Neural crest cell (in vitro differentiated cells): ENCODE measurements at places on chromosomes 3 and 15. TPM values are rescaled to one million over a fixed set of nuclear protein-coding genes. Genes with fewer than 3 reads are reported as not detected.
A peak's percentile ranks its signal among the peaks of the same experiment; 100 is the strongest.

Gene ESYT3
- 0.44 and 1.1 TPM in 2 replicates for total RNA-seq

Gene GOLGA6B
- total RNA-seq = not detected in 2 replicates

Gene TFDP2
- total RNA-seq = 64.5 and 75.4 TPM in 2 replicates

Gene MYLK
- total RNA-seq = 19.9 and 20.1 TPM in 2 replicates

Gene MAPKAPK3
- 37.0 and 38.8 TPM in 2 replicates for total RNA-seq

Gene P2RY14
- not detected in 2 replicates for total RNA-seq

Gene ACSBG1
- total RNA-seq = 4.9 and 5.5 TPM in 2 replicates

Gene CNOT10
- 51.7 and 53.6 TPM in 2 replicates for total RNA-seq

- no peak for DNase-seq
Measured at GRCh38 chr3:158101335-158102241, 4.6 kb downstream of the SHOX2 start.

GRCh38 chr15:44394062-44394461 lies 33.4 kb upstream of the CTDSPL2 start:
- DNase-seq = no peak

DNA sequence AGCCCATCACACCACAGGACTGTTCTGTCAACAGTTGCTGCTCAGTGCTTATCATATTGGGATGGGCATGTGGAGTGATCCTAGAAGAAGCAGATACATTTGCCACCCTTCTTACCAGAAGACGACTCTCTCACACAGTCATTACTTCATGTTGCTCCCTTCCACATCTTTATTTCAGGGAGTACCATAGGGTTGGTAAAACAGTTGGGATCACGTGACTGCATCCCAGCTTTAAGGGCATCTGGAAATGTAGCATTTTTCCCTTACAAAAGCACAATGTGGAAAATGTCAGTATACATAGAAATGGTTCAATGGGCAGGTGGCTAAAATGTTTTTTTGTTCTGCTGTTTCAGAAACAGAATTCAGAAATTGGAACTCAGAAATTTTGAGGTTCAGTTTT lies 791.0 kb downstream of the OTOL1 start:
- no peak for DNase-seq

GRCh38 chr15:60631620-60632019 lies 152.7 kb upstream of the ICE2 start:
- no peak for DNase-seq

DNA sequence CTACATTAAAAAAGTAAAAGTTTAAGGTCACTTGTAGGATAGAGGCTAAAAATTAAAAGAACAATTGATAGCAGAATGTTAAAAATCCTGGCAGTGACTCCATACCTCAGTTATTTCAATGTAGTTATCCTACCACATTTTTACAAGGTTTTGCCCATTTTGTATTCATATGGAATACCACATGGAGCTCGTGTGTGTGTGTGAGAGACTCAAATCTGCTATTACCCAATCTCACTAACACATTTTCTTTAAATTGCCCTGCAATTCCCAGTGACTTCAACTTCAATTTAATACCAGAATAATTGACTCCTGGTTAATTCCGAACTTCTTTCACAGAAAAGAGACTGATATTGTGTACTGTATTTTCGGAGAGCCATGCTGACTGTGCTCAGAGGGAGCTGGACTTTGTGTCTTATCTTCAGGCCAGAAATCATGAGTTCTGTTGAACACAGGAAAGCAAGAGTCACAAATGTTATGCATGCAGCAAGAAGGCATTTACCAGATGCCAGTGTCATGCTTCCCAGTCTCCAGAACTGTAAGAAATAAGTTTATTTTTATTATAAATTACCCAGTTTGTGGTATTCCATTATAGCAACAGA lies 529.0 kb upstream of the NECTIN3 start:
- DNase-seq = no peak

GRCh38 chr15:72737061-72737460 lies 46.5 kb downstream of the ADPGK start:
- DNase-seq = no peak

DNA sequence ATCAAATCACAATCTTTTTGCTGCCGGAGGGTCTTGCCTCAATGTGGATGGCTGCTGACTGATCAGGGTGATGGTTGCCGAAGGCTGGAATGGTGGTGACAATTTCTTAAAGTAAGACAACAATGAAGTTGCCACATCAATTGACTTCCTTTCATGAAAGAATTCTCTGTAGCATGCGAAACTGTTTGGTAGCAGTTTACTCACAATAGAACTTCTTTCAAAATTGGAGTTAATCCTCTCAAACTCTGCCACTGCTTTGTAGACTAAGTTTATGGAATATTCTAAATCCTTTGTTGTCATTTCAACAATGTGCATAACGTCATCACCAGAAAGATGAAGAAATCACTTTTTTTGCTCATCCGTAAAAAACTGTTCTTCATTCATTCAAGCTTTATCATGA lies 65.8 kb downstream of the B3GNT5 start:
- DNase-seq = no peak

GRCh38 chr3:171193693-171194092 lies 167.2 kb upstream of the SLC2A2 start:
- DNase-seq = no peak

DNA sequence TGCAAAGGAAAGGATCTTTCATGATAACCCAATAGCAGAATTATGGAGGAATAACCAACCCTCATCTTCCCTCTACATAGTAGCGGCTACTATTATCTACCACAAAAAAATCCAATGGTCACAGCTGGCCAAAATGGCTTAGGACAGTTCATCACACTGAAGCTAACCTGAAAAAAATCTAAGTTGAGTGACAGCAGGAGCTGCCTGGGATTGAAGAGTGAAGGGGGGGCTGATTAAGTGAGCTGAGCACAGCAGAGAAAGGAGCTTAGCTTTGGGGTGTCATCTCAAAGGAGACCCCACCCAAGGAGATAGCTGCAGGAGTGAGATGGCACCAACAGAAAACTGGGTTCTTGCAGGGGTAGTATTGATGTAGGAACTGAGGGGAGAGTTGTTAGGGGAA lies 33.6 kb downstream of the CCNL1 start:
- no peak for DNase-seq

- DNase-seq = no peak
Measured at GRCh38 chr15:92681141-92681631, 25.6 kb upstream of the FAM174B start.

DNA sequence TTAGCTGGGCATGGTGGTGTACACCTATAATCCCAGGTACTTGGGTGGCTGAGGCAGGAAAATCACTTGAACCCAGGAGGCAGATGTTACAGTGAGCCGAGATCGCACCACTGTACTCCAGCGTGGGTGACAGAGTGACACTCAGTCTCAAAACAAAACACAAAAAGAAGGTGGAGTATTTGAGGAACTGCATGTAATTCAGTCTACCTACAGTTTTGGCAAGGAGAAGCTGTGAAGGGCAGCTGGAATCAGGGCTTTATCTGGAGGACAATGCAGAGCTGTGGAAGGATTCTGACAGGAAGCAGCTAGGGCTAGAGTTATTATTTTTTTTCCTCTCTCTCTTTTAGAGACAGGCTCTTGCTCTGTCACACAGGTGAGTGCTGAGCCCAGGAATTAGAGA lies 6.8 kb downstream of the H1-8 start:
- DNase-seq = no peak

GRCh38 chr3:142447301-142447851 lies 461 bp downstream of the XRN1 start:
- peak; percentile 17 for DNase-seq

GRCh38 chr3:120637851-120638559 lies 41.9 kb downstream of the NDUFB4 start:
- DNase-seq = no peak

DNA sequence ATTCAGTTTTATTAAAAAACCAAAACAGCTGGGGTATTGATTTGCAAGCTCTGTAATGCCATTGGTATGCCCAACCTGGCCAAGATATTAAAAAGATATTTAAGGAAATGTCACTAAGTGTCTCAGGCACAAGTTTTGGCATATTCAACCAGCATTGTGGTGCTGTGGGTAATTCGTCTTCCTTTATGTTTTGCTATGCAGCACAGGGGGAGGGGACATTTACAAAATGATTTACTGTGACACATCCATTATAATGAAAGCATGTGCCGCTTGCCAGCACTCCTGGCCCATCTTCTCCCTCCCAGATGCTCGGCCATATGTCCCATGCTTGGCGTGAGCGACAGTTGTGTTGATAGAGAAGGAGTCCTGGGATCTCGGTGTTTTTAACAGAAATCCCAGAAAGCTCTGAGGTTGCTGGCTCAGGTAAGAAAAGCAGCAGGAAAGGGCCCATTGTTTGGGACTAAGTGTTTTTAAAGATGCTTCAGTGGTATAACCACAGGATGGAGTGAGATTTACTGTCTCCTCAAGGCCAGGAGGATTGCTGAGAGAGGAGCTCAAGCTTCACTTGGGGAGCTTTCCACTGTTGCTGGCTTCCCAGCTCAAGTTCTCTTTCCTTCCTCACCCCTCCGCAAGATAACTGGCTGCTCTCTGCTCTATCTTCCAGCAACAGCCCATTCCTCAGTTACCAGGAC lies 158.2 kb upstream of the TSC22D2 start:
- no peak for DNase-seq

- no peak for DNase-seq
Measured at GRCh38 chr3:123110282-123110975, 43.6 kb downstream of the PDIA5 start.

DNA sequence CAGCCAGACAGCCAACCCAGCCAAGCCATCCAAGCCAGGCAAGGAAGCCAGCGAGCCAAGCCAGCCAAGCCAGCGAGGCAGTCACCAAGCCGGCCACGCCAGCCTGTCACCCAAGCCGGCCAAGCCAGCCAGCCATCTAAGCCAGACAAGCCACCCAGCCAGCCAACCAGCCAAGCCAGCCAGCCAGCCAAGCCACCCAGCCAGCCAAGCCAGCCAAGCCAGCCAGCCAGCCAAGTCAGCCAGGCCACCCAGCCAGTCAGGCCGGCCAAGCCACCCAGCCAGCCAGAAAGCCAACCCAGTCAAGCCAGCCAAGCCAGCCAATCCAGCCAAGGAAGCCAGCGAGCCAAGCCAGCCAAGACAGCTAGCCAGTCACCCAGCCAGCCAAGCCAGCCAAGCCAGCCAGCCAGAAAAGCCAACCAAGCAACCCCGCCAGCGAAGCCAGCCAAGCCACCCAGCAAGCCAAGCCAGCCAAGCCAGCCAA lies 201.2 kb downstream of the GOLGA6L6 start:
- peak; percentile 40 for DNase-seq

GRCh38 chr15:69734699-69735098 lies 282.1 kb downstream of the RPLP1 start:
- DNase-seq = no peak

GRCh38 chr3:141707741-141708203 lies 30.3 kb upstream of the RNF7 start:
- no peak for DNase-seq

DNA sequence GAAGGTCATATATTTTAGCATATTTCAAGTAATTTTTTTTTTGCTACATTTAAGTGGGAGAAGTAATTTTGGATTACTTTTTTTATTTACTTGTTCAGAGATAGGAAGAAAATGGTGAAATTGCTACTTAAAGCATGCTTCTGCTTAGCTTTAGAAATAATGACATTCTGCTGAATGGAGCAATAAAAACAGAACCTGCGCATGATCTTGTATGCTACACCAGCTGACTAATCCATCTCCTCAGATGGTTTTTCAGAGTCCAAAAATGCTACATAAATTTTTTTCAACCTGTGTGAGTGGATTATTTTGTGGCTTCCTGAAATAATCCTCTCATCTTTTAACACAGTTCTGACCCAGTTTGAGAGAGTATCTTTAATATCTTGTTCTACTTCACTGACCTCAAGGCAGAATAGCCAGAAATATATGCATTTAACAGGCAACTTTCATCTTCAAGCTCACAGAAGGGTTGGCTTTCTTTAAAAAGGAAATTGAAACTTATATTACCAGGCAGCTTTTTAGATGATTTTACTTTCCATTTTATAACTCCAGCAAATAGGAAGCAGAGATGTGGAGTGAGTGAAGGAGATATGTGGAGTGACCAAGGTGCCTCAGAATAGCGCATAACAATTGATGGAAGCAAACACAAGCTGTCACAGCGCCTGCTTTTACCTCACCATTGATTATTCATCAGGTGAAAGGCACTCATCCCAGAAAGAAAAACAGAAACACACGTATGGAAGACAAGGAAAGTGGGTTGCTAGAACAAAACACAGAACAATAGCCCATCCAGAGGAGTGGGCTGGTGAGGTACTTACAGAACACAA lies 136.6 kb downstream of the TGFBR2 start:
- no peak for DNase-seq

DNA sequence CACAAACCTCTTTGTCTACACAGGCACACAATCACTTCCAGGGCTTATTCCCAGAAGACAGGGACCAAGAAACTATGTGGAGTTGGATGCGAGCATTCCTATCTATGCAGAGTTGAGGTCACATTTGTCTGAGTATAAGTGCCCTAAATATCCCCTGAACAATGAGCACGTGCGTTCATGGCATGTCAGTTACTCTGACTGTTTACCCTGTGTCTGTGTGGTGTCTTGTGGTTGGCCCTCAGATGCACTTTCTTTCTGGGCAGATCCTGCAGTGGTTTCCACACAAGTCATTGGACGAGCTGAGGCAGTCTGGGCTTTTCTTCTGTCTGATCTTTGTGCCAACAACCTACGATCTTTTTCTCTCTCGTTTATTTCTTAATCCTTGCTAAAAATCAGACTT lies 134.5 kb downstream of the FBN1 start:
- DNase-seq = no peak

DNA sequence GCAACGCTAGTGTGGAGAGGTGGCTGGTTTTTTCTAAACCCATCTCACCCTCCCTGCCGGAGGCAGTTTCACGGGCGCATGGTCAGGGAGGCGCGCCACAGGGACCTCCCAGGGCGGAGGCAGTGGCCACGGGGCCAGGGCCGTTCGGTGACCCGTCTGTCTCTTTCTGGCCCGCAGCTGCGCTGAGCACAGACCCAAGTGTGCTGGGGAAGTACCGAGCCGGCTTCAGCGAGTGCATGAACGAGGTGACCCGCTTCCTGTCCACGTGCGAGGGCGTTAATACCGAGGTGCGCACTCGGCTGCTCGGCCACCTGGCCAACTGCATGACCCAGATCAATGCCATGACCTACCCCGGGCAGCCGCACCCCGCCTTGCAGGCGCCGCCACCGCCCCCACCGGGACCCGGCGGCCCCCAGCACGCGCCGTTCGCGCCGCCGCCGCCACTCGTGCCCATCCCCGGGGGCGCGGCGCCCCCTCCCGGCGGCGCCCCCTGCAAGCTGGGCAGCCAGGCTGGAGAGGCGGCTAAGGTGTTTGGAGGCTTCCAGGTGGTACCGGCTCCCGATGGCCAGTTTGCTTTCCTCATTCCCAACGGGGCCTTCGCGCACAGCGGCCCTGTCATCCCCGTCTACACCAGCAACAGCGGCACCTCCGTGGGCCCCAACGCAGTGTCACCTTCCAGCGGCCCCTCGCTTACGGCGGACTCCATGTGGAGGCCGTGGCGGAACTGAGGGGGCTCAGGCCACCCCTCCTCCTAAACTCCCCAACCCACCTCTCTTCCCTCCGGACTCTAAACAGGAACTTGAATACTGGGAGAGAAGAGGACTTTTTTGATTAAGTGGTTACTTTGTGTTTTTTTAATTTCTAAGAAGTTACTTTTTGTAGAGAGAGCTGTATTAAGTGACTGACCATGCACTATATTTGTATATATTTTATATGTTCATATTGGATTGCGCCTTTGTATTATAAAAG lies 1.8 kb downstream of the HES1 start:
- DNase-seq = peak; percentile 33
